ENCODE measurements at places on chromosomes 7 and 10.

GRCh38 chr10:64444564-64444963 is 923.4 kb downstream of the REEP3 start:
- H3K27ac ChIP-seq: no peak overlapping the region
- H3K4me1 ChIP-seq: no peaks in the 10 kb centered on the region
- H3K4me3 ChIP-seq: no peak overlapping the region
- no peaks in the 10 kb centered on the region for H3K27me3 ChIP-seq
- H3K36me3 ChIP-seq: no peaks in the 10 kb centered on the region

- DNase-seq: no peak
- H3K4me3 ChIP-seq: no peak overlapping the region
- H3K36me3 ChIP-seq: no peaks in the 10 kb centered on the region
- H3K27me3 ChIP-seq: no peaks in the 10 kb centered on the region
Observed at GRCh38 chr7:26280097-26280496, 11.6 kb upstream of the SNX10 start.

- no peaks in the 10 kb centered on the region for H3K27me3 ChIP-seq
- peaks cover 39% of the 10 kb centered on the region for H3K4me1 ChIP-seq
- H3K4me3 ChIP-seq: peak overlapping the region; percentile 87
- peaks cover 18% of the 10 kb centered on the region for H3K36me3 ChIP-seq
Observed at GRCh38 chr10:43395571-43396060, 13.4 kb downstream of the HNRNPF start.

- no peaks in the 10 kb centered on the region for H3K4me1 ChIP-seq
- no peak for DNase-seq
- no peak overlapping the region for H3K27ac ChIP-seq
- H3K36me3 ChIP-seq: no peaks in the 10 kb centered on the region
- H3K4me3 ChIP-seq: no peak overlapping the region
Observed at GRCh38 chr10:131630772-131631258, 270.0 kb upstream of the PPP2R2D start.

DNA sequence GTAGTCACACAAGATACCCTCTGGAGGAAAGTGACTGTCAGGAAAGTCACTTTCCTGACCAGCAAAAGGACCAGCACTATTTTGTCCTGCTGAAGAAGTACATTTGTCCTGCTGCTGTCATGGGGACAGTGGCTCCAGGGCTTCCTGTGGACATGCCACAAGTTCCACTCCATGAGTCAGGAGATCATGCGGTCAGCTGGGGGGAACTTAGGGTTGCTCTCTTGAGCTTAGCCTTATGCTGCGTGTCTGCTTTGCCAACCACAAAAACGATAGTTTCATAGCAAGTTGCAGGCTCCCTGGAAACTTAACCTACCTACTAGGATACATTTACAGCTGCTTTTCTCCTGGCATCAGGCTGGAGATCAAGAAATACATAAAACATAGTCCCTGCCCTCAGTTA is 19.8 kb upstream of the ALOX5 start:
- H3K27ac ChIP-seq: no peak overlapping the region
- H3K36me3 ChIP-seq: no peaks in the 10 kb centered on the region
- H3K4me1 ChIP-seq: no peaks in the 10 kb centered on the region
- DNase-seq: no peak
- H3K27me3 ChIP-seq: no peaks in the 10 kb centered on the region
- no peak overlapping the region for H3K4me3 ChIP-seq

GRCh38 chr7:133431134-133431724 is 178.4 kb downstream of the EXOC4 start:
- H3K4me1 ChIP-seq: no peaks in the 10 kb centered on the region
- no peaks in the 10 kb centered on the region for H3K27me3 ChIP-seq
- H3K27ac ChIP-seq: no peak overlapping the region

- H3K36me3 ChIP-seq: no peaks in the 10 kb centered on the region
- H3K4me3 ChIP-seq: no peak overlapping the region
- no peak overlapping the region for H3K27ac ChIP-seq
- no peaks in the 10 kb centered on the region for H3K4me1 ChIP-seq
Observed at GRCh38 chr10:43186150-43186549, 47.9 kb downstream of the CSGALNACT2 start.
